ENCODE measurements at places on chromosomes 4 and X. TPM values are rescaled to one million over a fixed set of nuclear protein-coding genes. Genes with fewer than 3 reads are reported as not detected.

Gene GRIA2
- total RNA-seq, result not detected

GRCh38 chrX:155054255-155054654, 16.7 kb downstream of the CMC4 start:
- H3K36me3 ChIP-seq, result no peaks in the 10 kb centered on the region
- H3K27ac ChIP-seq, result no peak overlapping the region
- H3K4me3 ChIP-seq, result no peak overlapping the region
- no peak for DNase-seq
- no peaks in the 10 kb centered on the region for H3K4me1 ChIP-seq

DNA sequence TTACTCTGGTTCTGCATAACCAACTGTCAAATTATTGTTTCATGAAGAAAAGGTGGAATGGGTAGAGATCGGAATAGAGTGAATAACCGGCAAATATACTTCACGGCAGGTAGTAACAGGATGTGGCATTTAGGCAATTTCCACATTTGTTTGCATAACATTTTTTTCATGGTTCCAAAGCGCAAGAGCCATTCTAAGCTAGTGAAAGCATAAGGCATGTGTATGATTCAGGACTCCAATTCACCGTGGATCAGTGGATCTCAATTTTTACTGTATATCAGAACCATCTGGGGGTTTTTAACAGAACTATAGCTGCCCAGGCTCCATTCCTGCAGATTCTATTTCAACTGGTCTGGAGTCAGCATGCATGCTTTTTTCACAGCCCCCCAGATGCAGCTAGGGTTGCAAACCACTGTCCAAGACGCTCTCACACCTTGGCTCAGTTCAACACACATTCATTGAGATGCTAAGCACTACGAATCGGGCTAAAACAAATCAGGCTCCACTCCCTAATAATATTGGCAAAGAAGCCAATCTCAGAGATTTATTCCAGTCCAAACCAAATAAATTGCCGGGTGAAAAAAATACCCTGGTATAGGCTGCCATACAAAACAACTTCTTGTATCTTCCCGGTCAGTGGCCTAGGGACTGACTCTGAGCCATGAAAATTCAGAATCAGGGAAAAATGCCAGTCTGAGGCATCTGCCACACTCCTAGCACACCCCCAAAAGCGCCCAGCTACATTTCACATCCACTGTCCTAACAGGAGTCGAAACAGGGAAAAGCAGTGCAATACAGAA, 30.0 kb downstream of the AFAP1 start:
- peaks cover 3% of the 10 kb centered on the region for H3K36me3 ChIP-seq
- DNase-seq, result peak; percentile 41

GRCh38 chr4:54004463-54004862, 59.9 kb downstream of the CHIC2 start:
- no peak overlapping the region for H3K27ac ChIP-seq
- H3K27me3 ChIP-seq, result no peaks in the 10 kb centered on the region
- DNase-seq, result peak; percentile 19
- peaks cover 13% of the 10 kb centered on the region for H3K4me1 ChIP-seq

DNA sequence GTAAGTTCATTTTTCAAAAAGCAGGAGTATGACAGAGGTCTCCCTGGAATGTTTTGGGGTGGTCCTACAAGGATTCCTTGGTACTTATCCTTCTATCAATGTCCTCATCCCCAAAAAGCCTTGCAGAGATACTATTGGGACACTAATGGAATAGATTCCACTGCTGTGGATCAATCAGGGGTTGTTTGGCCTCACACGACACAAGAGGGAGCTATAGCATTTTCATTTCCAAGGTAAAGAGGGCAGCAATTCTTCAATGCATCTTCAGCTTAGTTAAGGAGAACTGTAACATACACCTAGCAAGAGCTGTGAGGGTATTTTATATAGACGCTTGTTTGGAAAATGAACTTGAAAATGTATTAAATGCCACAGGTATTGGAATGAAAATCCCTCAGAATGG, 50.9 kb downstream of the USP26 start:
- H3K36me3 ChIP-seq, result no peaks in the 10 kb centered on the region
- no peaks in the 10 kb centered on the region for H3K27me3 ChIP-seq
- H3K27ac ChIP-seq, result no peak overlapping the region
- DNase-seq, result peak; percentile 15

Measured in GM23248 (cell line).